ENCODE measurements at places on chromosomes 1 and 21. TPM values are rescaled to one million over a fixed set of nuclear protein-coding genes. Genes with fewer than 3 reads are reported as not detected.

SERPINC1 gene
- total RNA-seq, result not detected

SH2D1B gene
- total RNA-seq, result not detected

GRCh38 chr1:32984455-32985171 lies 20.0 kb upstream of the RNF19B start:
- H3K27me3 ChIP-seq, result no peaks in the 10 kb centered on the region
- H3K27ac ChIP-seq, result no peak overlapping the region
- peaks cover 31% of the 10 kb centered on the region for H3K4me1 ChIP-seq
- no peak for DNase-seq
- no peak overlapping the region for H3K4me3 ChIP-seq
- H3K36me3 ChIP-seq, result no peaks in the 10 kb centered on the region

- H3K27me3 ChIP-seq, result no peaks in the 10 kb centered on the region
- H3K4me1 ChIP-seq, result no peaks in the 10 kb centered on the region
- H3K4me3 ChIP-seq, result no peak overlapping the region
- no peaks in the 10 kb centered on the region for H3K36me3 ChIP-seq
- no peak overlapping the region for H3K27ac ChIP-seq
Measured at GRCh38 chr1:29245261-29245660, 8.9 kb downstream of the PTPRU start.

DNA sequence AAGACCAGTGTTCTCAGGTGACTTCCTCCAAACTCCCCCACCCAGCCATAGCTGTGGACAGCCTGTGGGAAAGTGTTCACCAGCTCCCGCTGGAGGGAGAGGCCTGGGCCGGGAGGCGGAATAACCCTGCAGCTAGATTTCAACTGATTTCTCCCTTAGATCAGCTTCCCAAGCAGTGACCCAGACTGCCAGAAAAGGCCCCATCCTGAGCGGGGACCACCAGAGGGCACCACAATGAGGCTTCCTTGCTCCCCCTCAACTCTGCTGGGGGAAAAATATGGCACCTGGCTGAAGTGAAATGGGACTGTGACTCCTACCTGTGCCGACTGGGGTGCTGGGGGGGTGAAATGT lies 50.8 kb downstream of the RHBG start:
- peaks cover 15% of the 10 kb centered on the region for H3K4me1 ChIP-seq
- no peak overlapping the region for H3K27ac ChIP-seq
- peaks cover 32% of the 10 kb centered on the region for H3K27me3 ChIP-seq

- H3K4me1 ChIP-seq, result no peaks in the 10 kb centered on the region
- H3K27ac ChIP-seq, result no peak overlapping the region
Measured at GRCh38 chr1:157849229-157849875, 7.7 kb upstream of the CD5L start.

DNA sequence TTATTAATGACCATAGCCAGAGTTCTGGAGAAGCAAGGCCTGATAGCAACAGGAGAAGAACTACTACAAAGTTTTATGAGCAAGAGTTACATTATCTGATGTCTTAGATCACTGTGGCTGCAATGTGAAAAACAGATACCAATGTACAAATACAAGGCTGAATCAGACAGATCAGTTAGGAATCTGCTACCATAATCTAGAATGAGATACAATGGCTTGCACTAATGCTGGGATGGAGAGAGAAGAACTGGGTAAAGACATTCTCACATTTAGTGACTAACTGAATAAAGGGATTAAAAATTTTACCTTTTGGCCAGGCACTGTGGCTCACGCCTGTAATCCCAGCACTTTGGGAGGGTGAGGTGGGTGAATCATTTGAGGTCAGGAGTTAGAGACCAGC lies 41.3 kb downstream of the ARID4B start:
- DNase-seq, result no peak
- no peak overlapping the region for H3K4me3 ChIP-seq
- no peaks in the 10 kb centered on the region for H3K27me3 ChIP-seq

DNA sequence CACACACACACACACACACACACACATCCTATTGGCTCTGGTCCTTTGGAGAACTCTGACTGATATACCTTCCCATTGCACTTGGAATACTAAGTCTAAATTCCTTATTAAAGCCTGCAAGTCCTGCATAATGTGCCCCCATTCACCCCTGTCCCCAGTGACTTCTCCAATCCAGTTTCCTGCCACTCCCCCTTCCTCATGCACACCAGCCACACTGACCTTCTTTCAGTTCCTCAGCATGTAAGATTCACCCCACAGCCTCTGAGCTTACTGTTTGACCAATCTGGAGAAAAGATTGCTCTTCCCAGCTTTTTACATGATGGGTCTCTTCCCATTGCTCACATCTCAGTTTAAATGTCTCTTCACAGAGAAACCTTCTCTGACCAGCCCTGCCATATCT lies 146.6 kb downstream of the TBX15 start:
- no peaks in the 10 kb centered on the region for H3K4me1 ChIP-seq
- no peaks in the 10 kb centered on the region for H3K27me3 ChIP-seq
- H3K4me3 ChIP-seq, result no peak overlapping the region
- no peak overlapping the region for H3K27ac ChIP-seq
- H3K36me3 ChIP-seq, result no peaks in the 10 kb centered on the region
- no peak for DNase-seq

GRCh38 chr21:40830836-40831235 lies 16.1 kb downstream of the DSCAM start:
- no peak overlapping the region for H3K4me3 ChIP-seq
- no peaks in the 10 kb centered on the region for H3K4me1 ChIP-seq
- H3K27me3 ChIP-seq, result no peaks in the 10 kb centered on the region
- H3K36me3 ChIP-seq, result no peaks in the 10 kb centered on the region
- H3K27ac ChIP-seq, result no peak overlapping the region
